ENCODE measurements at places on chromosomes 4 and X. TPM values are rescaled to one million over a fixed set of nuclear protein-coding genes. Genes with fewer than 3 reads are reported as not detected.

GLRA2 gene
- not detected for total RNA-seq

SPANXC gene
- total RNA-seq: 13.5 TPM

NKX6-1 gene
- 0.63 TPM for total RNA-seq

ZAR1 gene
- not detected for total RNA-seq

CFP gene
- total RNA-seq: 0.53 TPM

PLCXD1 gene
- total RNA-seq: 9.0 TPM

RRAGB gene
- 18.6 TPM for total RNA-seq

PSAPL1 gene
- 0.15 TPM for total RNA-seq

GYPE gene
- not detected for total RNA-seq

POF1B gene
- 0.28 TPM for total RNA-seq

NHS gene
- total RNA-seq: 6.7 TPM

ODAPH gene
- total RNA-seq: not detected

GPC4 gene
- 4.4 TPM for total RNA-seq

MCF2 gene
- total RNA-seq: not detected

TCEANC gene
- total RNA-seq: 0.96 TPM

CT45A7 gene
- total RNA-seq: not detected

DUSP9 gene
- 1.3 TPM for total RNA-seq

GPR143 gene
- total RNA-seq: not detected

SULT1B1 gene
- 0.24 TPM for total RNA-seq

NLGN4X gene
- total RNA-seq: 0.31 TPM

TDO2 gene
- 0.83 TPM for total RNA-seq

CFI gene
- total RNA-seq: 2.2 TPM

ARR3 gene
- not detected for total RNA-seq

CTPS2 gene
- 14.0 TPM for total RNA-seq

CCSER1 gene
- total RNA-seq: 4.1 TPM

SYNPO2 gene
- total RNA-seq: 0.87 TPM

TEX28 gene
- total RNA-seq: not detected

CEP135 gene
- 7.3 TPM for total RNA-seq

BEND2 gene
- not detected for total RNA-seq

MSX1 gene
- not detected for total RNA-seq

HNRNPDL gene
- total RNA-seq: 193 TPM

TMEM185A gene
- total RNA-seq: 39.5 TPM

CENPVL3 gene
- not detected for total RNA-seq

PF4V1 gene
- not detected for total RNA-seq

PPM1K gene
- total RNA-seq: 5.7 TPM

PCSK1N gene
- not detected for total RNA-seq

TMPRSS11D gene
- total RNA-seq: not detected

DCHS2 gene
- 0.15 TPM for total RNA-seq
